ENCODE measurements at places on chromosomes 5 and 9.

GRCh38 chr5:15555176-15555575, 55.2 kb downstream of the FBXL7 start:
- no peak for DNase-seq

GRCh38 chr5:5551499-5551898, 129.0 kb downstream of the ICE1 start:
- DNase-seq, result no peak

GRCh38 chr5:50700706-50701105, 34.3 kb downstream of the PARP8 start:
- DNase-seq, result no peak

DNA sequence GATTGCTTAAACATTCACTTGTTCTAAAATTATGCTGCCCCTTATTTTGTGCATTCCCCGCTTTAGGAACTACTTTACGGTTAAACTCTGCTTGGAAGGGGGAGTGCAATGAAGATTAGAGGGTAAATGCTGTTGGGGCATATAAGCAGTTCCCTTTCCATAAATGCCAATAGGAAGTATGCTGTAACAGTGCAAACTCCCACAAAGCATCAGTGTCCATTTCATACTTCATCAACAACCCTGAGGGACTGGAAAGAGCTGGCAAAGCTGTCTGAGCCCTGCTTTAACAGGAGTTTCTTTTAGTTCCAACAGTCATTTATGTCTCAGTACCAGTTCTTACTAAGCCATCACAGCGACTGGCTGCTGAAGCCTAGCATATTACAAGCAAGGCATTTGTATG, 1.8 kb downstream of the ACTL7A start:
- DNase-seq, result no peak

DNA sequence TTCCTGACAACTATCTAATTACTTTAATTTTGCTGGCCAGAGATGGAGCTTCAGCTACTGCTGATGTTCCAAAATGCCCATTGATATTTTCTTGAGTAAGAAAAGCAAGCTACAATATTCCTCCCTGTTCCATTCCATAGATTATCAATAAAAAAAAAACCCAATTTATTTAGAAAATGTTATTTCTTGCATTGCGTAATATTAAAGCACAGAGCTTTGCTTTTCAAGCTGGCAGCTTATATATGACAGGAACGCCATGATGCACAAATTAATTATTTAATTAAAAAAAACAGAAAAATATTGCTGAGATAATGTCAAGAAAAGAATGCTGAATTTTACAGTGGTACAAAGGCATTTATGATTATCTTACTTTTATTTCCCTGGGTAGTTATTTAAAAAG, 47.9 kb downstream of the TRPM3 start:
- no peak for DNase-seq

- DNase-seq, result no peak
Measured at GRCh38 chr5:74693191-74693590, 8.2 kb downstream of the HEXB start.

- DNase-seq, result no peak
Measured at GRCh38 chr5:56465769-56466135, 232.6 kb upstream of the ANKRD55 start.

DNA sequence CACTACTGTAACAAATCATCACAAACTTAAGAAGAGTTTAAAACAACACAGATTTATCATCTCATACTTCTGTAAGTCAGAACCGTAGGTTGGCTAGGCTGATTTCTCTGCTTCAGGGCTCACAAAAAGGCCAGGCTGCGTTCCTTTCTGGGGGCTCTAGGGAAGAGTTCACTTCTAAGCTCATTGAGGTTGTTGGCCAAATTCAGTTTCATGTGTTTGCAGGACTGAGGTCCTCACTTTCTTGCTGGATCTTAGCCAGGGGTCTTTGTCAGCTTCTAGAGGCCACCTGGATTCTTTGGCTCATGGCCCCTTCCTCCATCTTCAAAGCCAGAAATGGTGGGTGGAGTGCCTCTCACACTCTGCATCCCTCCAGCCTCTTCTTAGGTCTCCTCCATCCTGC, 76.0 kb downstream of the ACTBL2 start:
- no peak for DNase-seq

DNA sequence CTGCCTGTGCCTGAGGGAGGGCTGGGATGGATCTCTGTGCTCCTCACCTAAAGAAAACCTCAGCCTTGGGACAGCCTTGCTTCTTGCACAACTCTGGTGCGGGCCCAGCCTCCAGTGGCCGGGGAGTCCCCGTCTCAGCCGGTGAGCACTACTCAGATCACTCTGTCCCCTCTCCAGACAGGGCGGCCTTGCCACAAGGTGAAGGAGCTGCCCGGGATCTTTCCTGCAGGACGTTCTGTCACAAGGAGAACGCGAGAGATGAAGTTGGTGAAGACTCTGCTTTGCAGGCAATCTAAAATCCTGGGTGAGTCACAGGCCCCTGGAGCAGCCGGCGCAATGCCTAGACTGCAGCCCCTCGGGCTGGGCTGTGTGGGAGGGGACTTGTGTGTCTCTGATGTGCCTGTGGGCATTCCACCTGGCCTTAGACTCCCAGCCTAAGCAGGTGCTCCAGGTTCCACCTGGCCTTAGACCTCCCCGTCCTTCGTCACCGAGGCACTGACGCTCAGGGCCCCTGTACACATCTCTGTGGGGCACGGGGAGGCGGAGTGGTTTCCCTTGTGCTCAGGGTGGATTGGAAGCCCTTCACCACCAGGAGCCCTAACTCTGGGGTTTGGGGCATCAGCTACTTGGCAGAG, 15.2 kb upstream of the IRX4 start:
- no peak for DNase-seq

DNA sequence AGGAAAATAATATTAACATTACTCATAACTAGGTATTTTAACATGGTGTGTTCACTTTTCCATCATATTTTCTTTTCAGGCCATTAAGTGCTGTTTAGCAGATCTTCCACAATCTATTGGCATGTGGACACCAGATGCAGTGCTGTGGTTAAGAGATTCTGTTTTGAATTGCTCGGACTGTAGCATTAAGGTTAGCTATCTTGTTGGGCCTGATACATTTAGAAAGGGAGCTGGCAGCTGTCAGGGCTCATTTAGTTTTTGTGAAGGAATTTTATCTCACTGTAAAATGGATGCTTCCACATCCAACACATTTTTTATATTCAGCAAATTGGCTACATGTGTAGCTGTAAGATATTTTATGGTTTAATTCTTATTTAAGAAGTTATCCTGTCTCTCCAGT, 20.7 kb upstream of the TMOD1 start:
- DNase-seq, result no peak

GRCh38 chr9:127853312-127854183, 910 bp downstream of the ENG start:
- no peak for DNase-seq

GRCh38 chr9:91483835-91484234, 60.2 kb upstream of the NFIL3 start:
- no peak for DNase-seq

DNA sequence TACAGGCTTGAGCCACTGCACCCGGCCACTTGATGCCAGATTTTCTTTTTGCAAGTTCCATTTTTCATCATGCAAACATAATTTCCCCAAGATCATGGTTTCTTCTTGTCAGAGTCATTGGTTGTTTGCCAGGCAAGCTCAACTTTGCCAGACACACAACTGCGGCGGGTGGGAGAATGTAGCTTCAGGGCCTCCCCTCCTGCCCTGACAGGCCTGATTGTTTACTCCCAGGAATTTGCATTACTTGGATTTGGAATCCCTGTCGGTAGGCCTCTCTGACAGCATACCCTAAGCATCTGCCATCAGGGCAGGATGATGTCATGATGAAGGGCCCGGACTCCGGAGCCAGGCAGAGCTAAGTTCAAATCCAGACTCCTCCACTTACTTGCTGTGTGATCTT, 15.1 kb downstream of the RPS14 start:
- DNase-seq, result no peak

DNA sequence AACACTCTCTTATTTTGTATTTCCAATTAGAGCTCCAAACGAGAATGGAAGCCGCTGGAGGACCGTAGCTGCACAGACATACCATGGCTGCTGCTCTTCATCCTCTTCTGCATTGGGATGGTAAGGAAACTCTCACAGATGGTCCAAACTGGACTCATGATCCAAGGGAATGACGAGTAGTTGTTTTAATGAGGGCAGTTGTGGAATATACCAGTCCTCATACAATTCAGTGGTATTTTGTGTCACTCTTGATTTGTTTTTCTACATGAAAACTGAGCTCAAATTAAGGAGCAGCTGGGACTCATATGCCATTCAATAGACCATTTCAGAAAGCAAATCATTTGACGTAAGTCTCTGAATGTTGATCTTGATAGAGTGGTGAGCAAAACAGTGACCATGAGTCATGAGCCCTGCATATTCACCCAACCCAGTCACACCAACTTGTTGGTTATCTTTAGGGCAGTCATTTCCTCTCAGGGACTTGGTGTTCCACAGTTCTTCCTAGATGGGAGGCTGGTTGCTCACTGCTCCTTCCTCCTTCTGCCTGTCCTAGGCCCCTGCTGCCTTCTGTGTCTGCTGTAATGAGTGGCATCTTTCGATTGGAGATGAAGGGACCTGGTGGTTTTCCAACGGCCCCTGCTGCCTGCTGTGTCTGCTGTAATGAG, 54.9 kb downstream of the SLC44A1 start:
- DNase-seq, result no peak

GRCh38 chr9:109381011-109381729, 60.3 kb upstream of the EPB41L4B start:
- no peak for DNase-seq

DNA sequence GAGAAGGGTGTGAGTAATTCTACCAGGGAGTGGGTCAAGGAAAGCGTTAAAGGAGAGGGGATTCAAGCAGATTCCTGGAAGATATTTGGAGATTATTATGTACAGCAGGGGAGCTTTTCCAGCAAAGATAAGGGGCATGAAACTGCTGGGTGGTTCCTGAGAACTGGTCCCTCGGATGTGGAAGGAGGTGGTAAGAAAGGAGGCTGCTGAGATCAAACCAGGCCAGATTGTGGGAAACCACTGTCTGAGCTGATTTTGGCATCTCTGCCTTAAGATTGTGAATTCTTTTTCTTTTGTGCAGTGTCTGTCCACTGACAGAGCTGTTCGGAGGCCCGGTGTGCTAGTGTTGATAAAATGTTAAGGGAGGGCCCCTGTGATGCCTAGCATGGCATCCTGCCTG, 45.4 kb downstream of the SNX30 start:
- DNase-seq, result no peak

DNA sequence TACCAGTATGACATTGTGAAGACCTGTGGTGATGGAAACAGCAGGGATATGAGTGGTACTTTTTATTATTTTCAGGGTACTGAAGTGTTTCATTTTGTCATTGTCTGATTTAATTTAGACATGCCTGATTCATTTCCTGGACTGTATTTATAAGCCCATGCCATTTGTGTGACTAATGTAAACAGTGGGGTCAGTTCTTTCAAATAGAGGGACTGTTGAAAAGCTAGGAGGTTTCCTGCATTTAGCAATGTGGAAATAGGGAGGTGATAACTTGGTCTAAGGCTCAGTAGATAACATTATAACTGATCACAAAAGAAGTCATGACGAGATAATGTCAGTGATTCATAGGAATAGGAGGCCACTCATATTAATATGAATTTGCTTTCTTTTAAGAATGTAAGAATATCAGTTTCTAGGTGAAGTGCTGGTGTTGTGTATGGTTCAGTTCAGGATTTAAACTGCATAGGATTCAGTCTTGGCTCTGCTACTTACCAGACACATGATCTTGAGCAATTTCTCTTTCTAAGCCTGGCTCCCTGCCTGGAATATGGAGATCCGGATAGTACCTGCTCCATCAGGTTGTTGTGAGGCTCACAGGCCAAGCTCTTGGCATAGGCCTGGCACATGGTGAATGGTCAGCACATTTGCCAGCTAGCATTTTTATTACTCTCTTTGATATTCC, 7.5 kb downstream of the RASGRF2 start:
- DNase-seq, result no peak

- no peak for DNase-seq
Measured at GRCh38 chr5:114250536-114250935, 111.3 kb upstream of the KCNN2 start.

GRCh38 chr9:113467183-113467582, 3.7 kb downstream of the RGS3 start:
- DNase-seq, result no peak

DNA sequence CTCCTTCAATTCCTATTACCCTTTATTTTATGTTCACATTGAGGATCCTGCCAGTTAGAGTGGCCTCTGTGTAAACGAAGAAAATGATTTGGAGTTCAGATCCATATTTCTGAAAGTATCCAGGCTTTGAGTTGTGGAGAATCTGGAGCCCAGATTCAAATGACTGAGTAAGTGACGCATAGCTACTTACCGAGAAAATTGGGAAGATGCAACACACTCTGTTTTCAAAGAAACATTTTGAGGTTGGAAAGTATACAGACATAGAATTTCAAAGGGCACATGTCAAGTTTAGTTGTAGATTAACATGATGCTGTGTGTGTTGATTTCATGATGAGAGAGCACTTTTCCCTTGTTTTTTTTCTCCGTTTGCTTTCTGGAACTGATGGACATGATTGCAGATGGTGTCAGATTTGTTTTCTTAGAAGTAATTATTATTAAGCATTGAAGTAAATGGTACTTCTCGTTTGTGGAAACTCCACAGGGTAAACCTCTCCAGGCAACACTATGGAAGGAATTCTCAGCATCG, 148.1 kb downstream of the KDM4C start:
- no peak for DNase-seq

- DNase-seq, result no peak
Measured at GRCh38 chr5:68405784-68406743, 190.5 kb downstream of the PIK3R1 start.

- DNase-seq, result no peak
Measured at GRCh38 chr9:83582029-83582428, 40.9 kb upstream of the IDNK start.

DNA sequence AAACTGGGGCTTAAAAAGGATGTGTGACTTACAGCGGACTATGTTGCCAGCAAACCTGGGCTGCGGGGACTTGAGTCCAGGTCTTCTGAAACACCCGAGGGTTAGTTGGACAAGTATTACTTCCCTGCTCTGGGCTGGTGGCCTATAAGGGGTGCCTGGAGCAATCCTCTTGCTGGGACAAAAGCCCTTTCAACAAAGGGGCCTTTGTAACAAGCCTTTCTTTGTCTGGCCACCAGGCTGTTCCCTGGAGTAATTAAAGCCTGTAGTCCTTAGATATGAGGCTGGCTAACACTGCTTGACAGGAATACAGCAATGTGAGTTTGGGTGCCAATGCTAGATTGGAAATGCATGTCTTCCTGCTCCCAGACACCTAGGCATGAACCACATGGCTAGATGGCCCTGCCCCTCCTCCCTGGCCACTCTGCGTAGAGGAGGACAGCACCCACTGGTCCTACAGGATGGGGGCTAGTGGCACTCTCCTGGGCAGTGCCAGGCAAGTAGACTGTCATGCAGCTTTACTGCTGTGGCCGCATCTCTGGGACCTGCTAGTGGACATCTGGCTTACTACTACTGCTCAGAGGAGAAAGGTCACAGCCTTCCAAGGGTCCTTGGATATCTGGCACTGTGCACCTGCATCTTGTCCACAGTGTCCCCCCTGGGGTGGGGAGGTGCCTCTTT, 343.1 kb downstream of the ZSWIM6 start:
- DNase-seq, result no peak

All from activated naive CD4-positive, alpha-beta T cell (primary cell).